ENCODE measurements at places on chromosomes 1 and 21. TPM values are rescaled to one million over a fixed set of nuclear protein-coding genes. Genes with fewer than 3 reads are reported as not detected.

- no peaks in the 10 kb centered on the region for H3K36me3 ChIP-seq
- H3K4me3 ChIP-seq = no peak overlapping the region
- H3K4me1 ChIP-seq = no peaks in the 10 kb centered on the region
- H3K27ac ChIP-seq = no peak overlapping the region
- DNase-seq = no peak
- H3K27me3 ChIP-seq = no peaks in the 10 kb centered on the region
These were observed 753.1 kb downstream of the NCAM2 start for GRCh38 chr21:21751286-21751685.

- no peaks in the 10 kb centered on the region for H3K27me3 ChIP-seq
- H3K4me1 ChIP-seq = peaks cover 2% of the 10 kb centered on the region
- no peak overlapping the region for H3K4me3 ChIP-seq
These were observed 17.9 kb upstream of the TARS2 start for GRCh38 chr1:150469291-150469690.

DNA sequence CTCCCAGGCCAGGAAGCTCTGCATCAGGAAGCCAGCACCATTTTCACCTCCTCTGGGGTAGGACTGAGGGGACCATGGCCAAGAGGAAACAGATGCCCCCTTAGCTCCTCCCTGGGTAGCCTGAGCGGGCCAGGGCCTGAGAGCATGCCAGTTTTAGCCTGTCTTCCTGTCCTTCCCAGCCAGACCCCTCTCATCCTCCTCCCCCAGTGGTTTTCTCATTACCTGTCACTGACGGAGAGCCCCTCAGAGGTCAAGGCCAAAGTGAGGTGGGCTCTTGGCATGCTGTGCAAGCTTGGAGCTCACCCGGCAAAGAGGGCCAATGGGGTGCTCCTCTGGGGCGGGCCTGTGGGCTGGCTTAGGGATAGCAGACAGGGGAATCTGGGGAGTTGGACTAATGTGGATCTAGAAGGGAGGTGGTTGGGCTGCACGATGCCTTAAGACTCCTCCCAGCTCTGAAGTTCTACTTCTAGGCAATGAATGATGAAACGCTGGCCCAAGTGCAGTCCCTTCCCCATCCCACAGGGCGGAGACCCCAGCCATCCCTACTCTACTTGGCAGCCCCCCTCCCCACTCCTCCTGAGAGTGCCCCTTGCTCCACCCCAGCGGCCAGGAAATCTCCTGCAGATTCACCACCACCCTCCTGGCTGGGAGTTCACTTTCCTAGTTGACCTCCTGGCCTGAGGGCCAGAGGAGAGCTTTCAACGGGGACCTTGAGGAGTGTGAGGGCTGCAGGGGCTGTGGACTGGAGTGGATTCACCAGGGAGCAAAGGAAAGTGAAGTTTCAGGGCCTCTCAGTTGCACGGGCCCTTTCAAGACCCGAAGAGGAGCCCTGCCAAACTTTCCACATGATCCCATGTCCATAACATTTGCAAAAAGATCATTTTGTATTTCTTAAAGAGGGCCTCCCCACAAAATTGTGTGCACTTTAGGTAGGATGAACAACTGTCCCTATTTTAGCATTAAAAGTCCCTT lies 9.4 kb upstream of the LMNA start:
- H3K4me3 ChIP-seq = peak overlapping the region; percentile 17
- H3K27me3 ChIP-seq = no peaks in the 10 kb centered on the region
- peaks cover 65% of the 10 kb centered on the region for H3K4me1 ChIP-seq
- no peak for DNase-seq
- no peaks in the 10 kb centered on the region for H3K36me3 ChIP-seq
- peak overlapping the region; percentile 93 for H3K27ac ChIP-seq

DNA sequence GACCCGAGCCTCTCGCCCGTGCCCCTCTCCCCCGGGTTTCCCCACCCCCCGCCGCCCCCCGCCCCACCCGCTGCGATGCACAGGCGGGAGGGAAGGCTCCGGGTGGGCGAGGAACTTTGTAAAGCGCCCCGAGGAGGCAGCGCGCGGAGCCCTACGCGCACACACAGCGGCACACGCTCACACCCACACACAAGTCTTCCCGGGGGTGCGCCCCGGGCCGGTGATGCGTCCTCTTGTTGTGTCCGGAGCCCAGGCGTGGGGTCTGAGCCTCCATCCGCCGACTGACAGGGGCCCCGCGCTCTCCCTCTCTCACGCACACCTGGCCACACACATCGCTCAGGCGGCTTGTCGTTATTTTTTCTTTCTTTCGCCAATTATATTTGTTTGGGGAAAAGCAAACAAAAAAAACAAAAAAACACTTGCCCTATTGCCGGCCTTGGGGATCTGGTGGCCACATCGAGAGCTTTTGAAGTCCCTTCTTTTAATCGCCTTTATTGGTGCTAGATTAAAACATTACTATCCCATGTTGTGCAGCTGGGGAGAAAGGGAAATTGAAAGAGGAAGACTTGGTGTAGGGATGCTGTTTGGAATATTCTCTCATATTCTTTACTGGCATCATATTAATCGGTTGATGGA lies 770 bp downstream of the NTNG1 start:
- H3K27me3 ChIP-seq = no peaks in the 10 kb centered on the region
- peak overlapping the region; percentile 76 for H3K4me3 ChIP-seq
- peak overlapping the region; percentile 34 for H3K27ac ChIP-seq
- no peak for DNase-seq

DNA sequence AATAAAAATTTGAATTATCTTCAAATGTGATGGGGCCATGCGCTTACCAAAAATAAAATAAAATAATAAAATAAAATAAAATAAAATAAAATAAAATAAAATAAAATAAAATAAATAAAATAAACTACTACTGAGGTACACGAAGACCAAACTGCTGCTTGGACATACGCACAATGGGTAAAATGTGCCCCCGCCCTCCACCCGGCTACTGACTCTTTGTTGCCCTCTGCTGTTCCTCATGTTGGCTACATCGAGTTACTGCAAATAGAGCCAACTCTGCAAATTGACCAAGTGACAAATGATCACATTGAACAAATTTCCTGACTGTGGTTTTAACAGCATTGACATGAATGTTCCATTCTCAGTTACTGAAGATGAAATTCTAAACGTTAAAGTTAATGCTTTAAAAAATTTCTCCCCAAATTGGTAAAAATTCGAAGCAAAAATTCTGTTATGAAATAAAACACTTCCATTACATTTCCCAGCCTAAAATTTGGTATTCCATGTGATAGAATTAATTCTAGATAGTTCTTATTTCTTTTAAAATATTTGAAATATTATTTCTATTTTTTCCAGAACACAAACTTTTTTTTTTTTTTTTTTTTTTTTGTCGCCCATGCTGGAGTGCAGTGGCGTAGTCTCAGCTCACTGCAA lies 18.8 kb upstream of the MAP1LC3C start:
- no peak for DNase-seq
- no peaks in the 10 kb centered on the region for H3K27me3 ChIP-seq
- H3K4me1 ChIP-seq = no peaks in the 10 kb centered on the region
- H3K27ac ChIP-seq = no peak overlapping the region
- H3K36me3 ChIP-seq = no peaks in the 10 kb centered on the region
- no peak overlapping the region for H3K4me3 ChIP-seq

DNA sequence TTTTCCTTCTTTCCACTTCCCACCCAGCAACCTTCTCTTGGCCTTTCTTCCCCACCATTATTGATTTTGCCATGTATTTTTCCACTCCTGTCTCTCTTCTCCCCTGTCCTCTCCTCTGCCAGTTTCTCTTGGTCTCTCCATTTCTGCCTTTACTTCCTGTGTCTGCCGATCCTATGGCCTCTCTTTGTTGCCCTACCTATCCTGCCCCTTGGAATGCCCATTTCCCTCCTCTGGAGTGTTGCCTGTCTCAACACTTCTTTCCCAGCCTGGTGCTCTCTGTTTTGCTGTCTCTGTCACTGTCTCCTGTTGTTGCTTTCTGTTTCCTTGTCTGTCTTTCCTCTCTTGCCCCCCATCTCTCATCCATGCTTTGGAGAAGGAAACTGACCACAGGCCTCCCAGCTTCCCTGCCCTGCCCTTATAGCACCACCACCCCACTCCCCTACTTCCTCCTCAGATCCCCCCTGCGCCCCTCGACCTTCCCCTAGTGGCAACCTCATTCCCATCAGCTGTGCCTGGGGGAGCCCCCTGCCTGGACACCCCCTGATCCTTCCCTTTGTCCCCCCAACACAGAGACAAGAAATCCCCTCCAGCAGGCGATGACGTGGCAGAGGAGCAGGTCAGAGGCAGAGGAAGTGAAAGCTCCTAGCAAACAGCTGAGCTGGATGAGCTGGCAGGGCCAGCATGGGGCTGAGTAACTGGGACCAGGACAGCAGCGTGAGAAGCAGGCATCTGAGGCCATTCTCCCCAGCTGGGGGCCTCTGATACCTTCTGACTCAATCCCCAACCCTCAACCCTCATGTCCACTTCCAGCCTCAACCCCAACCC lies 6.6 kb upstream of the ETV3L start:
- DNase-seq = no peak
- peaks cover 34% of the 10 kb centered on the region for H3K27me3 ChIP-seq
- H3K4me3 ChIP-seq = no peak overlapping the region
- H3K4me1 ChIP-seq = peaks cover 7% of the 10 kb centered on the region

Gene PYGO2
- polyA plus RNA-seq = 15.9 TPM

Gene TTC22
- polyA plus RNA-seq = 5.1 TPM

Gene SEC16B
- polyA plus RNA-seq = 1.3 TPM

Gene DDAH1
- 5.8 TPM for polyA plus RNA-seq

Measured in keratinocyte (primary cell).